ENCODE measurements at places on chromosomes 6 and 20.

- DNase-seq: no peak
Observed at GRCh38 chr20:43568706-43569105, 9.9 kb downstream of the SGK2 start.

GRCh38 chr20:49284818-49285217, 7.0 kb upstream of the ZNFX1 start:
- no peak for DNase-seq

GRCh38 chr6:84618046-84618752, 146.2 kb downstream of the TBX18 start:
- DNase-seq: no peak

DNA sequence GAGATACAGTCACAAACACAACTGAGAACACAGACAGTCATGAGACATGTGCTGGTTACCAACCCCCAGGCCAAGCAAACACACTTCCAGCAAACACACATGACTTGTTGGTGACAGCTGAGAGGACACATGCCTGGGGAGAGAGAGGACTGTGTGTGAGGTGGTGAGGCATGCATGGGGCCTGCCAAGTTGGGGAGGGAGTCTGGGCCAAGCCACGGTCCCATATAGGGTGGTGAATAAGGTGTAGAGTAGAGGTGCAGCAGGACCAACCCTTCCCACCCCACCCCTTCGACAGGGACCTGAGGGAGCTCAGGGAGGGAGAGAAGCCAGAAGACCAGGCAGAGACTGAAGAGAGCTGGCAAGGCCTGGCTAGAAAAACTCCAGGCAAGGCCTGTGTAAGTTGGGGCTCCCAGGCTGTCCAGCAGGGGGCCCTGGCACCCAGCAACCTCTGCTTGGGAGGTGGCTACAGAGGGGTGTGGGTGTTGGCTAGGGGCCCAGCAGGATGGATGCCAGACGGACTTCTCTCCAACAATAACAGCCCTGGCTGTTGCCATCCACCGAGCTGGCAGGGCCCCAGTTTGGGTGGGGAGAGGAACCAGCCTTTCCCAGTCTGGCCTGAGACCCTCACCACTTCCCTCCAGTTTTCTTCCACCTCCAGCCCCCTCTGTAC, 2.0 kb upstream of the SLC29A1 start:
- DNase-seq: peak; percentile 83

DNA sequence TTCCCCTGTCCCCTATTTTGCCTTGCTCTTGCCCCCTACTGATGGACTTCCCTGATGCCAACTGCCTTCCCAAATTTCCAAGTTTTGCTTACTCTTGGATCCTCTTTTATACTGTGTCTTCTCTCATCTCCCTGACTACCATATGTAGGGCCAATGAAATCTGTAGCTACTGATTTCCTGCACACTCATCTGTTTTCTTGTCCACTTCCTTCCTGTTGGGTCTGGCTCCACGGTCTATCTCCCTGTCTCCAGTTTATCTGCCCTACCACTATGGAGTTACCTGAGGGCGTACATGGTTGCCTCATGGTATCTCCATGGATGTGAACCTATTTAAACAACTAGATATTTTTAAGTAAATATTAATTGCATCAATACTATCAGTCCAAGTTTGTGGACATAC, 140.3 kb upstream of the MCHR2 start:
- DNase-seq: no peak

Data from NCI-H1694 (cell line).